Motor neuron (in vitro differentiated cells): ENCODE measurements at places on chromosomes 6 and 20.

- ATAC-seq, result no peak
Observed at GRCh38 chr20:8946036-8946940, 122.6 kb upstream of the PLCB4 start.

DNA sequence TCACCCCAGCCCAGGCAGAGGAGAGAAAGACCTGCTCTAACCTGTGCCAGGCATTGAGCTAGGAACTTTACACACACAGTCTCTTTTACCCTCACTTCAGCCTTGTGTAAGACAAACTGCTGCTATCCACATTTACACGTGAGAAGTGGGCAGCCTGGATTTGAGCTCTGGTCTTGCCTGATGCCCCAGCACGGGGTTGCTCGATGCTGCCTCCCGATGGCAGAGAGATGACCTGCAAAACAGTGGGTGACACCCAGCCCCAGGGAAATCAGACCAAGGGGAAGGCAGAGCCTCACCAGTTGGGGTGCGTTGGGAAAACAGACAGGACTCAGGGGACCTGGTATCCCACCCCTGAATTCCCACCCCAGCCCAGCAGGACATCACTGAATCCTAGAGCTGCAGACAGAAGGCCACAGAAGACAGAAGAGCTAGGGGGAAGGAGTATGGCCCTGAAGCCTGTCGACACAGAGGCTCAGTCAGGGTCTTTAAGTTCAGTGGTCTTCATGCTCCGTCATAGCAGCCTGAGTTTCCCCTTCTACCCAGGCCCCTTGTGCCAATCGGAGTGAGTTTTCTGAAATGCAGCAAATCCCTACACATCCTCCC lies 990 bp downstream of the BPI start:
- no peak for ATAC-seq

DNA sequence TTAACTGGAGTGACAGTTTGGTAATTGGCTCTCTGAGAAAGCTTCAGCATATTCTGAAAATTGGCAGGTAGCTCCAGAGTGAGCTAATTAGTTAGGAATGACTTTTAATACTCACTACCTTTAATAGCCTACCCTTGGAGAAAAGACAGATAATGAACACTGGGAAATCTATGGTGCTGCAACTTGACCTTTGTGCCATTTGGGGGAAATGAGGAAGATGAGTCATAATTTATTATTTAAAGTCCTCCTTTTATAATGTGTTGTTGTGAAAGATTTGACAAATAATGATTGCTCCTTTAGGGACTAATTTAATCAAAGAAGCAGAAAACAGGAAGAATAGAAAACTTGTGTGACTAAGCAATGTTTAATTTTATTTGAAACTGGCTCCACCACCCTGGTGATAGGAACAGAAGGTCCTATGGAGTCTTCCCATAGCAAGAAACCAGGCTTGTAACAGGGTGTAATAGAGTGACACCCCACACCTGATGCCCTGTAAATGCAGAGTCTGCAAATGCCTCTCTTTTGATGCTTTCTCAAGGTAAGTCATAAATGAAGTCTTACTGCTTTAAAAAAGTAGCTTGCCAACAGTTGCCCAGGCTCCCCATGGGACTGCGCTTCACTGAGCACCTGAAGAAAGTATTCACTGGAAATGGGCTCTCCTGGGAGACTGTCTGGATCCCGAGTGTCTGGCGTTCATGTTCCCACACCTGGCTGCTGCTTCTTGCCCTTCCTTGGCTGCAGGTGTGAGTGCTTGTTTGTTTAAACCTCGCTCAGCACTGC lies 134.4 kb downstream of the LRRC1 start:
- ATAC-seq, result no peak

DNA sequence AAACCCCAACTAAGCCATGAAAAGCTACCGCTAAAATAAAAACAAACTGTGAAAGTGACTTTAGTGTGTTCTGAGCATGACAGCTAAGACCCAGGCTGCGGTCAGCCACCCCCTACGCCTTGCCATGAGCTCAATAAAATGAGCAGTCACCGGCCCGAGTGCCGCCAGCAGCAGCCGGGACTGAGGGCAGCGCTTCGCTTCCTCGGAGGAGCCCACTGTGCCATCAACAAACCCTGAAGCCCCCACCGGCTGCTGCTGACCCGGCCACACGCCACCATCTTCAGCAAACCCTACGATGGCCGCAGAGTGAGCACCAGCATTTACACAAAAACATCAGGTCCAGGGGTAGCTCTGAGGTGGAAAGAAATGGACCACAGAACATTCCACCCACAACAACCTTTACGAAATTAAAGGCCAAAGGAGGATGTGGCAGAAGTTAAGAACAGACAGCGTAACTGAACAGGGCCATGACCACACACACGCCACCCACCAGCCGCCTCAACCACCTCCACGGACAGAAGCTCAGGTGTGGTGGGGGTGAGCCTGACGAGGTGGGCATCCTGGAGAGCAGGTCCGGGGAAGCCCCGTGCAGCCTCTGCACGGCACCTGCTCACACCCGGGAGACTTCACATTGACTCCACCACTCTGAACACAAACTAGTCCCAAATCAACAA lies 67.0 kb downstream of the THBS2 start:
- no peak for ATAC-seq

DNA sequence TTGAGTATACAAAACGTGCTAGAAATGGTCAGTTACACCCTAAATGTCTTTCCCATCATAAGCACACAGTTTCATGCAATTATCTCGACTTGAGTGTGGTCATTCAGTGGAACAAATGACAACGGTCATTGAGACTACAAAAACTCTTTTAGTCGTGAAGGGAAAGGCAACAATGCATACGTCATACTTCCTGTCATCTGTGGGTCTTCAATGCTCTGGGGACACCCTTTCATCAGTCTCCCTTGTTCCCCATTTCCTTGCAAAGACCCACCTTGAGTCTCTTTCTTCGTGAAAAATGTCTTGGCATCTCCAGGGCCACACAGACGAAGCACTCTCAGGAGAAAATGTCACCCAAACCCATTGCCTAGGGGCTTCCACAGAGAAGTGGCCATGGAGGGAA lies 238.5 kb downstream of the GMPR start:
- ATAC-seq, result no peak

DNA sequence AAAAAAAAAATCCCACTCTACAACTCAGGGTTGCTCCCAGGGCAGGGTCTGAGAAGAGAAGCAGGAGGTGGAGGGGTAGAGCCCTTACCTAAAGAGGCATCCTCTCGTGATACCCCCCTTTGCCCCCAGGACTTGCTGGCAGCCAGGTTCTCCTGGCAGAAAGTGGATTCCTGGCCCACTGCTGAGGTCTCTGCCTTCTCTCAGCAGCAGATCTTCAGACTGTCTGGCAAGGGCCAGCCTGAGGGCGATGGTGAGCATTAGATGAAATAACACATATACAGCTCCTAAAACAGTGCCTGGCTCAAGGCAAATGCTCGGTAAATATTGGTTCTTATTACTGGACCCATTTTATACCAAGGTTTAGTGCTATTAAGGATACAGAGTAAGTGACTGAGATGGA lies 4.8 kb upstream of the GLP1R start:
- no peak for ATAC-seq
